ENCODE measurements at places on chromosomes 4 and X.

GRCh38 chr4:88204882-88205281 is 46.4 kb upstream of the ABCG2 start:
- no peak for DNase-seq

- no peak for DNase-seq
These were observed 335.5 kb downstream of the IL15 start for GRCh38 chr4:141971869-141972268.

DNA sequence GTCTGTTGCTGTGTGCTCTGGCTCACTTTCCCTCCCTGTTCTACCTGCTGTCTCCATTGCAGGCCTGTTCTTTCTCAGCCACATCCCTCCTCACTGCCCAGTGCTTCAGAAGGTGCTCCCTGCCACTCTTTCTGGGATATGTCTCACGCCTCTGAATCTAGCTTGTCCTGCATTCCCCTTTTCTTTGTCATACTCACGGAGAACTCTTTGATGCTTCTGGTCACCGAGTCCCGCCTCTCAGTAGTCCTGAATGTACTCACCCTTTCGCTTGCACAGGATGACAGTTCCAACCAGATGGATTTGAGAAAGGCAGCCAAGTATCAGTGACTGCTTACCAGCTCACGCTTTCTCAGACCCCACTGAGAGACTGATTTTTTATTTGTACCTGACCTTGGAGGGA is 65.2 kb upstream of the TLR2 start:
- DNase-seq, result no peak

DNA sequence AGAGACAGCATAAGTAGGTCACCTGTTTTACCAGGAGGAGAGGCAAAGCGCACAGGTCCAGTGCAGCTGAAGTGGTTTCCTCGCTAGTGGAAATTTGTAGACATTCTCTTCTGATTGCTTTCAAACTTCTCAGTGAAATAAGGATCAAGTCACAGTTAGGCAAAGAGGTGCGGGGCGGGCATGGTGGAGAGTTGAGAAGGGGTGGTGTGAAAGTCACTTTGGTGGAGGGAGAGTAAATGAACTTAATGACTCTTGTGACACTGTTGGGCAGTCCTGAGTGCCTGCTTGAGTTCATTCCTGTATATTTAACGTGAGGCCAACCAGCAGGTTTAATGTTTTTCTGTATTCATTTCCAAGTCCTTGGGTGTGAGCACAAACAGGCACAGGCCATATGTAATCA is 235.6 kb downstream of the TRIML1 start:
- no peak for DNase-seq

- DNase-seq, result no peak
These were observed 57.0 kb upstream of the PROM1 start for GRCh38 chr4:16140879-16141249.

DNA sequence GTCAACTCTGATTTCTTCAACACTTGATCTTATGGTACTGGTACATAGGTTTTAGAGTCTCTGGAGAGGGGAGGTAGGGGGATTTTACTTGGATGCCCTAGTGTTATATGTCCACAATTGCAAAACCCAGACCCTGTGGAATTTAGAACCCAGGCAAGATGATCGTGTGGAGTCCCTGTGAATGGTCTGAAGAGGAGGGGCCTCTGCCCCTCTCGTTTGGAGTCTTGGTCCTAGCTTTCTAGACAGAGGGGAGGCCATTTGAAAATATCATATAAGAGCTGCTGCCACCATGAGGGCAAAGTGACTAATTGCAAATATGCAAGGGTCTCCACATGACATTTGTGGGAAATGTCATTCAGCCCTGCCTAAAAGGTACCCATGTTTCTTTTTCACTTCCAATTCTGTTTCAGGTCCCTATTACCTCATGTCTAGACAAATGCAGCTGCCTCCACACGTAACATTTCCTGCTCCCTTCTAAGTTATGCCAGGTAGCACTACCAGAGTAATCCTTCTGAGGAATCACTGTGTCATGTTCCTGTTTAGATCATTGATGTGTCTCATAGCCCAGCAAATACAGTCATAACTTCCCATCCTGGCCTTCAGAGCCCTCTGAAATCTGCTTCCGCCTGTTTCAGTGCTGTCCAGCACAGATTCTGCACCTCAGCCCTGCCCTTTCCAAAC is 126.8 kb downstream of the KLHL8 start:
- peak; percentile 31 for DNase-seq

DNA sequence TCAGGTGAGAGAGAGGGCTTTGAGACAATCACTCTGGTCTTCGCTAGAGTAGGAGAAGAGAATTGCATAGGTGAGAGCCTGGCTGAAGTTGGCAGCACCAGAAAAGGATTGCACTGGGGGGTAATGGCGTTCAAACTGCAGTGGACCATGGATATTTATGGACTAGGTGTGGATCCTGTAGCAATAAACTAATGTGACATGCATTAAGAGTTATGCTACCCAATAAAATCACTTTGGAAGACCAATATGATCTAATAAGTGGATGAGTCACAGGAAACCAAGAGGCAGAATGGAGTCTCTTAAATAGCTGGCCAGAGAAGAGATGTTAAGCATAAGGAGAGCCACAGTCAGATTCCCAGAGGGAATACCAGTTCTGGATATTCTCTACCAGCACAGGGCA is 259.8 kb downstream of the FBXO8 start:
- DNase-seq, result no peak

DNA sequence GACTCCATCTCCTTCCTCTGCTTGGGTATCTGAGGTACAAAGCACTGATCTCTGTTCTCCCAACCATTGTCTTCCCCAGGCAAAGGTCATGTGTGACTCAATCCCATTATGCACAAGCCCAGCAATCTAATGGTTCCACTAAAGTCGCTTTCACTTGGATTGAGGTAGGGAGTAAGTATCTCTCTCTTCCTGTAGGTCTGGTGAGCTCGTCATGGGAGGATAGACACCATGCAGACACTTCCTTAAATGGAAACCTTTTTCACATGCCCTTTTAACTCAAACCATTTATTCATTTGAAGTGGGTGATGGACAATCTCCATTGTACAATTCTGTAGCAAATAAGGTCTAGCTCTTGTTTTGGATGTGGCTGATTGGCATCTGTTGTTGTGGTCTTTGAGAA is 245.2 kb upstream of the CLNK start:
- no peak for DNase-seq

DNA sequence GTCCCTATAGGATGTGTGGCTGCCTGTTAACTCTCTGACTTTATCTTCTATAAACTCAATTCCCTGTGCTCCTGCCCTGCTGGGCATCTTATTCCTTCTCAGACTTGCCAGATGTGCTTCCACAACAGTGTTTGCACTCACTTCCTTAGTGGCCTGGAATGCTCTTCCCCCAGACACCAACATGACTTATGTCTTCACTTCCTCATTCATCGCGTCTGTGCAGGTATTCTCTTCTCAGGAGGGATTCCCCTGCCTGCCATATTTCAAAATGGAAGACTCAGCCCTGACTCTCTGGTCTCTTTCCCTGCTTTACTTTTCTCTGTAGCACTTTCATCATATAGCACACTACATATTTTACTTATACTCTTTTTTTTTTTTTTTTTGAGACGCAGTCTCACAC is 344.0 kb downstream of the CENPC start:
- no peak for DNase-seq

DNA sequence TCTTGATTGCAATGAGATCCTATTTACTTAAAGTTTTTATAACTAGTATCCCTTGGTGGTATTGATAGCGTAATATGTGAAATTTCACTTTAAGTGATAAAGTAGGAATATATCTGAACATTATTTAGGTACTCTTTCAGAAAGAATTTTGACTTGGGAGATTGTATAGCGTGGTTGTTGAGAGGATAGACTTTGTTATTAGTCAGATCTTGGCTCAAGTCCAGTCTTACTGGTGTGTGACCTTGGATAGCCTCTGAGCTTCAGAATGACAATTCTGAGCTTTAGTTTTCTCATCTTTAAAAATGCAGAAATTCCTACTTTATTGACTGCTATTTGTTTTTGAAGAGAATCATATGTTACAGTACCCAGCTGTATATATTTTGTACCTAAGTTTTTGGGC is 32.6 kb downstream of the DCK start:
- no peak for DNase-seq

GRCh38 chr4:94695384-94695783 is 62.4 kb upstream of the BMPR1B start:
- DNase-seq, result no peak

- no peak for DNase-seq
These were observed 599.1 kb downstream of the RPA4 start for GRCh38 chrX:97482666-97483300.

DNA sequence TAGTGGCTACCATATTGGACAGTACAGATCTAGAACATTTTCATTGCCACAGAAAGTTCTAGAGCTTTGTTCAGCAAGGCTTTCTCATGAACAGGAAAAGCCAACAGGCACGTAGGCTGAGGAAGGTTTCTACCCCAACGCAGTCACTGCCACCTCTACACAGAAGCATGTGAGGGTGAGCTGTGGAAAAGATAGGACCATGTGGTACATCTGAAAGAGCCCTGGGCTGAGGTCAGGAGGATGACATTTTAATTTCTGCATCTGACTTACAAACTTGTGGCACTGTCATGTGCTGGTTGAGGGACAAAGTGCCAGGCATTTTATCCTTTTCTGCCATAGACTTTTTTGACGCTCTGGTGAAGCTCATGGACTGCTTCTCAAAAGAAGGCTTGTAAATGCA is 454.2 kb downstream of the BCOR start:
- no peak for DNase-seq

DNA sequence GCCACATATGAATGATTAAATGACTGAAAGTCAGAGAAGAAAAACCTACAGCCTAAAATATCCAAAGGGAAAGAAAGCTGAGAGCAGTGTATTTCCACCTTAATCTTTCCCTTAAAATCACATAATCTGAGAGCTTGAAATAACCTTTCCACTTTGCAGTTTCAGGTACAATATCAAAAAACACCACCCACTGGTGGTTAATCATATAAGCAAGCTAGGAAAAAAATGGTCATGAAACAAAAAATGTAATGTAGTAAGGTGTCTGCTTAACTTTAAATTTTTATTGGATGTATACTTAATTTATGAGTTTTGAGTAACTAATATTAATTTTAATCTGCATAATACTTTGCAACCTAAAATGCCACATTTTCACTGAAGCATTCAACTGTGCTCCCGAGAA is 3.2 kb downstream of the PRDM5 start:
- DNase-seq, result no peak

GRCh38 chr4:142191901-142192300 is 555.5 kb downstream of the IL15 start:
- DNase-seq, result no peak
